Immature natural killer cell (primary cell): ENCODE measurements at places on chromosomes 2 and 18. TPM values are rescaled to one million over a fixed set of nuclear protein-coding genes. Genes with fewer than 3 reads are reported as not detected.

DNA sequence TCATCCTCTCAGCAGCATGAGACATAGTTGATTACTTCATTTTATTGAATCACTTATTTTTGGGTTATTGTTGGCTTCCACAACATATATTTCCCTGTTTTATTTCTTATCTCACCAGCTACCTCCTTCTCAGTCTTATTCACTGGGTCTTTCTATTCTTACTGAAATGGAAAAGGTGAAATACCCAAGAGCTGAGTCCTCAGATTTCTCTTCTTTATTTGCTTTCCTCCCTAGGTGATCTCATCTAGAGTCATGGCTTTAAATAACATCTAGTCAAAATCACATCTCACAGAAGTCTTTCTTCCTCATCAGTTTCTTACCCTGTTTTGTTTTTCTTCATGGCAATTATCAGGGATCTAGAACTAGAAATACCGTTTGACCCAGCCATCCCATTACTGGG is 105.0 kb upstream of the RBBP8 start:
- H3K4me1 ChIP-seq, result no peaks in the 10 kb centered on the region
- DNase-seq, result no peak
- H3K4me3 ChIP-seq, result no peak overlapping the region
- H3K27me3 ChIP-seq, result peaks cover 3% of the 10 kb centered on the region
- no peak overlapping the region for H3K27ac ChIP-seq

DNA sequence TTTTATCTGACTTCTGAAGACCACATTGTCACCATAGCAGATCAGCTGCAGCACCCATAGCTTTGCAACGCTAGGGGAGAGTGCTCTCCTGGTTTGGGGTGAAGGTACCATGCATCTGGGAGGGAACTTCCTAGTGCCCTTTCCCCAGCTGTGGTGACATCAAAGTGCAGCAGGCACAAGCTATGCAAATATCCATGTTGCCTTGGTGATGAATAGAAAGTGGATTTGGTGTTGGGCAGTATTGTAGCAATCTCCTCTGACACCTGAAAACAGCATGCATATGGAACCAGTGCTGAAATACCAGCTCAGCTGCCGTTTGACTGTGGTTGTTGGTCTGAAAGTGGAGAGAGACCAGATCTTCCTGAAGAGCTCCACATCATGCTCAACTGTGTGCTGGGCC is 37.1 kb downstream of the BCL2L11 start:
- no peak overlapping the region for H3K27ac ChIP-seq
- DNase-seq, result no peak
- peaks cover 10% of the 10 kb centered on the region for H3K4me1 ChIP-seq

Gene SERPINB5
- not detected for polyA plus RNA-seq

Gene GBX2
- polyA plus RNA-seq, result not detected

Gene IL36G
- polyA plus RNA-seq, result not detected

DNA sequence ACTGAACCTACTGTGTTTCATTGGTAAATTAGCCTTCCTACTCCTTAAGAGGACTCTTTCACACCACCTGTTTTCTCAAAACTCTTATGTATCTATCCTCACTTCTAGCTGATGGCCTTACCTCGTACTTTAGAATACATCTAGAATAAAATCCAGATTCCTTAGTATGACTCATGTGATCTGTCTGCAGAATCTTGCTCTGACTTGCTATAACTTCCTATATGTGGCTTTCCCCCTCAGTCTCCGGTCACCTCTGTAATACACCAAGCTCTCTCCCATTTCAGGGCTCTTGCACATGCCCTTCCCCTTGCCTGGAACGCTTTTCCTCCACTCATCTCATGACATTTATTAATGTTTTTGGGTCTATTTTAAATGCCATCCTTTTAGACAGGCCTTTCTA is 95.6 kb upstream of the LHCGR start:
- H3K27ac ChIP-seq, result no peak overlapping the region
- H3K27me3 ChIP-seq, result peaks cover 2% of the 10 kb centered on the region
- no peaks in the 10 kb centered on the region for H3K4me1 ChIP-seq
- no peak overlapping the region for H3K4me3 ChIP-seq
- DNase-seq, result no peak

Gene WDR35
- polyA plus RNA-seq, result 2.3 TPM

DNA sequence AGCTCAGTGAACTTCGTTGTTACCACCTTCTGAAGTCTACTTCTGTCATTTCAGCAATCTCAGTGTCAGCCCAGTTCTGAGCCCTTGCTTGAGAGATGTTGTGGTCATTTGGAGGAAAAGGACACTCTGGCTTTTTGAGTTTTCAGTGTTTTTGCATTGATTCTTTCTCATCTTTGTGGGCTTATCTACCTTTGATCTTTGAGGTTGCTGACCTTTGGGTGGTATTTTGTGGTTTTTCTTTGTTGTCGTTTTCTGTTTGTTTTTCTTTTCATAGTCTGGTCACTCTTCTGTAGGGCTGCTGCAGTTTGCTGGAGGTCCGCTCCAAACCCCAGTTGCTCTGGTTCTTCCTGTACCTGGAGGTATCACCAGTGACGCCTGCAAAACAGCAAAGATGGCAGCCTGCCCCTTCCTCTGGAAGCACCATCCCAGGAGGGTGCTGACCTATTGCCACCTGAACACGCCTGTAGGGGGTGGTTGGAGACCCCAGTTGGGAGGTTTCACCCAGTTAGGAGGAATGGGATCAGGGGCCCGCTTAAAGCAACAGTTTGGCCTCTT is 74.7 kb downstream of the EPC2 start:
- no peak for DNase-seq
- H3K4me1 ChIP-seq, result peaks cover 95% of the 10 kb centered on the region
- H3K36me3 ChIP-seq, result no peaks in the 10 kb centered on the region
- no peak overlapping the region for H3K27ac ChIP-seq
- H3K27me3 ChIP-seq, result no peaks in the 10 kb centered on the region

GRCh38 chr2:12855508-12855907 is 138.8 kb downstream of the TRIB2 start:
- DNase-seq, result peak; percentile 51
- no peaks in the 10 kb centered on the region for H3K36me3 ChIP-seq
- H3K4me1 ChIP-seq, result no peaks in the 10 kb centered on the region
- H3K27ac ChIP-seq, result no peak overlapping the region

Gene ABCB6
- 3.7 TPM for polyA plus RNA-seq

GRCh38 chr2:158184001-158184400 is 82.3 kb downstream of the UPP2 start:
- H3K27ac ChIP-seq, result no peak overlapping the region
- no peak overlapping the region for H3K4me3 ChIP-seq
- DNase-seq, result no peak
- no peaks in the 10 kb centered on the region for H3K36me3 ChIP-seq
- H3K27me3 ChIP-seq, result peaks cover 2% of the 10 kb centered on the region

DNA sequence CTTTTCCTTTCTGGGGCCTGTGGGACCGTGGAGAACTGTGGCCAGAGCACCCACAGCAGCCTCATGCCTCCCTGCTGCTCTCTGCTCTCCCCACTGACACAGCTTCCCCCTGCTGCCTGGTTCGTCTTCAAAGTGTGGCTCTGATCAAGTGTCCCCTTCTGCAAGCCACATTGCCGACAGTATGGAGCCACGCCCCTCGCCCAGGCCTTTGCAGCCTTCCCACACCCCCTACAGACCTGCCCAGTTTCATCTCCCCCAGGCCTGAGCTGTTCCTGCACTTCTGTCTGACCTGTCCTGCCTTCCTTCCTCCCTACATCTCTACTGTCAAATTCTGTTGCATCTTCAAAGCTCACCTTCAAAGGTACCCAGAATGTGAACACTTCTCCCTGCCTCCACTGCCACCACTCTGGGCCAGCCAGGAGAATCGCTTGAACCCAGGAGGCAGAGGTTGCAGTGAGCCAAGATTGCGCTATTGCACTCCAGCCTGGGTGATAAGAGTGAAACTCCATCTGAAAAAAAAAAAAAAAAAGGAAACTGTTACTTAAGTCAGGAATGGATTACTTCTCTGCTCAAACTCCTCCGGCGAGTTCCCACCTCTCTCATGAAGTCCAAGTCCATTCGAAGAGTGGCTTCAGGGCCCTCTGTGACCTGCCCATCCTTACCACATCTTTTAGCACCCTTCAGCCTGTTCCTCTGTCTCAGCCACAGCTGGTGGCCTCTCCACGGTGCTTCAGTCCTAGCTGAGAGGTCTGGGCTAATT is 29.0 kb upstream of the CATIP start:
- DNase-seq, result no peak
- H3K4me1 ChIP-seq, result peaks cover 7% of the 10 kb centered on the region
- H3K36me3 ChIP-seq, result no peaks in the 10 kb centered on the region
- H3K27ac ChIP-seq, result no peak overlapping the region
- H3K27me3 ChIP-seq, result peaks cover 11% of the 10 kb centered on the region

DNA sequence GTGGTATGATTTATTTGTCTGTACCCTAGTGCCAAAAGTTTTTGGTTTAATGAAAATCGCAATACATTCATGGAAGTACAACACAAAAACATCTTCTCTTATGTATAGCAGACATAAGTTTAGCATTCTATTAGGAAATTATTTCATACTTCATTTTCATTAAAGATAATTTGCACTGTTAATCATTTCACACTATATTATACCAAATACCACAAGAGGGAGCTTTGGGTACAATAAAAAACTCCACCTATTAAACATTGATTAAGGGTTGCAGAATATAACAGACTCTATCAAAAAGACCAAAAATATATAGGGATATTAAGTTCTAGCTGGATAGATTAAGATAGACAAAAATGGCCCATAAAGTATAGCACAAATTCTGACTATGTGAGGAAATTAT is 79.0 kb downstream of the SLC66A3 start:
- H3K4me3 ChIP-seq, result no peak overlapping the region
- no peaks in the 10 kb centered on the region for H3K27me3 ChIP-seq
- peaks cover 17% of the 10 kb centered on the region for H3K4me1 ChIP-seq
- no peak overlapping the region for H3K27ac ChIP-seq
- no peak for DNase-seq

- H3K4me3 ChIP-seq, result no peak overlapping the region
- H3K27ac ChIP-seq, result no peak overlapping the region
- H3K27me3 ChIP-seq, result no peaks in the 10 kb centered on the region
- no peaks in the 10 kb centered on the region for H3K4me1 ChIP-seq
These were observed 66.1 kb upstream of the DTNA start for GRCh38 chr18:34643989-34644388.

Gene MYCN
- polyA plus RNA-seq, result not detected

DNA sequence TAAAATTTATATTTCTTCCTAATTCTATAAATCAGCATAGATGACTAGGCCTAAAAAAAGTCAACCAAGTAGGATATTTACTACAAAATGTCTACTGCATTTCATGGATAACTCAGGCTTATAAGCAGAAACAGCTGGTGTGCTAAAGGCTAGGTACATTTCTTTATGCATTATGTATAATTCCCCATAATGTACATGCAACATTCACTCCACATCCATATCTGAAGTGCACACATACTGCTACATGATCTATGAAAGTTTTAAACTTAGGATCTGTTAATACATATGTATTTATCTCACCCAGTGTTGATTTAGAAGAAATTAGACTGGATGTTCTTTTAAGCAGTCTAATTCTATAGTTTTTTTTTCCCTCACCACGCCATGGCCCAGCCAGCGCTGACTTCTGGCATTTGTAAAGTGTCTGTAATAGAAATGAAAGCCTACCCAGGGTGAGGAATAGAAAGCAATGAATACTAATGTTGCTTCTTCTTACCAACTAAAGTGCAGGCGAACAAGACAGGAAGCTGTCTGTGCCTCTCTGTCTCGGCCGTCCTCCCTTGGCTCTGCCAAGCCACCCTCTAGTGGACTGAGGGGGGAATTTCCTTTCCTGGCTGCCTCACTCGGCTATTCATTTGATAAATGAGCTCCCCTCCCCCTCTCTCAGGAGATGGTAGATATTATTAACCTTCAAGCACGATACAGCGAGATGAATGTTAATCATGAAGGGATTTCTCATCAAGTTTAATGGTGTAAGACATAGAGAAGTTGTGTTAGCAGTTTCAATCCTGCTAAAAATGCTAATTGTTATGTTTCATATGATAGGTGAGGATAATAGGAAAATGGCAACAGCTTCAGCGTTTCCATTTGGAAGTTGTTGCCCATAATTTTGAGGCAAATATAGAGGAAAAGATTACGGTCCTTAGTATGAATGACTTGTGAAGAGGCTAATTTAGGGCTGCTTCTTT is 384.5 kb downstream of the MTX2 start:
- H3K27me3 ChIP-seq, result peaks cover 7% of the 10 kb centered on the region
- no peaks in the 10 kb centered on the region for H3K4me1 ChIP-seq
- H3K4me3 ChIP-seq, result no peak overlapping the region
- no peaks in the 10 kb centered on the region for H3K36me3 ChIP-seq
- peak; percentile 18 for DNase-seq

GRCh38 chr2:120452945-120453634 is 107.2 kb downstream of the INHBB start:
- no peak overlapping the region for H3K27ac ChIP-seq
- peaks cover 7% of the 10 kb centered on the region for H3K27me3 ChIP-seq
- H3K36me3 ChIP-seq, result no peaks in the 10 kb centered on the region
- H3K4me1 ChIP-seq, result no peaks in the 10 kb centered on the region

Gene AMER3
- polyA plus RNA-seq, result not detected

Gene KCNK3
- not detected for polyA plus RNA-seq

- no peak overlapping the region for H3K4me3 ChIP-seq
- H3K36me3 ChIP-seq, result peaks cover 31% of the 10 kb centered on the region
- no peak overlapping the region for H3K27ac ChIP-seq
- no peak for DNase-seq
- no peaks in the 10 kb centered on the region for H3K27me3 ChIP-seq
- H3K4me1 ChIP-seq, result peaks cover 17% of the 10 kb centered on the region
These were observed 10.5 kb downstream of the TRAPPC12 start for GRCh38 chr2:3390041-3390440.

DNA sequence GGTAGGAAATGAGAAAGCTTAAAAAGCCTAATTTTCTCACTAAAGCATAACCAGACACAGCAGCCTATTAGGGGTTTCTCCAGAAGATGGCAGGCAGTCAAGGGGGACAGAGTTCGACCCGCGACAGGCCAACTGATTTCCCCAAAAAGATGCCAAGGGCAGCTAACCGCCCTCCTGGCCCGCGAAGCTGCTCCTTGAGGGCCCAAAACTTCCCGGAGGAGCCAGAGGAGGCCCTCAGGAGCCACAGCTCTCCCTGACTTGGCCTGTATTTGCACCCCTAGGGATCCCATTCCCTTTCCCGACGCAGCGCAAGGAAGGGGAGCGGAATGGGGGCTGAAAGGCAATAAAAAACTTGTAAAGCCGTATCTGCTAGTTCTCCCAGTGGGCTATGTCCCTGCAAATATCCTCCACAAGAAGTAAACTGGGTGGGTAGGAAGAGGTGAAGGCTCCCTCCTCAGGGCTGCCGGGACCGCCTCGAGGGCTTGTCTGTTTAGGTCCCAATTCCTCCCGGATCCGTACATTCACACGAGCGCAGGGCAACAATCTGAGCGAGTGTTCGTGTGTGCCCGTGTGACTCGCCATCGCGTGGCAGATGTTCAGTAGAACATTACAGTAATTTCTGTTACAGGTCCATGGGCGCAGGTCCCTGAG is 756 bp upstream of the NAGK start:
- H3K4me3 ChIP-seq, result peak overlapping the region; percentile 96
- peak overlapping the region; percentile 100 for H3K27ac ChIP-seq
- peaks cover 48% of the 10 kb centered on the region for H3K4me1 ChIP-seq
- no peaks in the 10 kb centered on the region for H3K36me3 ChIP-seq
- peaks cover 9% of the 10 kb centered on the region for H3K27me3 ChIP-seq

GRCh38 chr2:15385184-15385583 is 175.9 kb downstream of the NBAS start:
- peaks cover 46% of the 10 kb centered on the region for H3K36me3 ChIP-seq
- no peak overlapping the region for H3K27ac ChIP-seq
- no peaks in the 10 kb centered on the region for H3K4me1 ChIP-seq
- H3K27me3 ChIP-seq, result no peaks in the 10 kb centered on the region
- no peak overlapping the region for H3K4me3 ChIP-seq

- no peak for DNase-seq
- H3K4me1 ChIP-seq, result peaks cover 30% of the 10 kb centered on the region
- no peak overlapping the region for H3K27ac ChIP-seq
- peak overlapping the region; percentile 75 for H3K4me3 ChIP-seq
These were observed 1.1 kb upstream of the TMEFF2 start for GRCh38 chr2:192195548-192196418.
